Mesothelial cell of epicardium (in vitro differentiated cells): ENCODE measurements at places on chromosomes 12 and 14. TPM values are rescaled to one million over a fixed set of nuclear protein-coding genes. Genes with fewer than 3 reads are reported as not detected.

GRCh38 chr14:52399921-52400595 is 85.9 kb downstream of the PTGER2 start:
- H3K36me3 ChIP-seq = peaks cover 3% of the 10 kb centered on the region
- H3K4me3 ChIP-seq = no peak overlapping the region
- no peaks in the 10 kb centered on the region for H3K27me3 ChIP-seq
- H3K27ac ChIP-seq = peak overlapping the region; percentile 72
- peaks cover 25% of the 10 kb centered on the region for H3K4me1 ChIP-seq

DNA sequence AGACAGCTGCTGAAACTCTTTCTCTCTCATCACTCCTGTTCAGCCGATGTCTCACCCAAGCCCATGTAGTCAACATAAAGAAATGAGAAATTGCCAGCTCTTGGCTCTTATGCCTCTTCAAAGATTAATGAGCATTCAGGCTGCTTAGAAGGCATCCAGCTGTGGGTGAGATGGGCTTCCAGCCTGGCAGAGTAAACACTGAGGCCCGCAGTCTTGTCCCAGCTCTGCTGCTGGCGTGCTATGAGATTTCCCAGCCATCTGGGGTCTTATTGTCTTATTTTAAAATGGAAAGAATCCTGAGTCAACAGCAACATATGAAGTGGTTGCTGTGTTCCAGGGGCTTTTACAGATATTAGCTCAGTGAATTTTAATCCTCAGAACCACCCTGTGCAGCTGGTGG is 12.6 kb downstream of the RXYLT1 start:
- H3K27me3 ChIP-seq = no peaks in the 10 kb centered on the region
- H3K4me1 ChIP-seq = no peaks in the 10 kb centered on the region
- H3K27ac ChIP-seq = no peak overlapping the region
- DNase-seq = no peak
- H3K4me3 ChIP-seq = no peak overlapping the region

Gene ADGRD1
- total RNA-seq = 5.5 to 7.7 TPM (median 7.2 TPM) in 3 replicates

GRCh38 chr14:95531473-95531872 is 3.4 kb upstream of the GLRX5 start:
- no peak overlapping the region for H3K4me3 ChIP-seq
- H3K36me3 ChIP-seq = peaks cover 4% of the 10 kb centered on the region
- H3K4me1 ChIP-seq = peaks cover 49% of the 10 kb centered on the region
- no peak for DNase-seq
- no peak overlapping the region for H3K27ac ChIP-seq
- H3K27me3 ChIP-seq = no peaks in the 10 kb centered on the region

DNA sequence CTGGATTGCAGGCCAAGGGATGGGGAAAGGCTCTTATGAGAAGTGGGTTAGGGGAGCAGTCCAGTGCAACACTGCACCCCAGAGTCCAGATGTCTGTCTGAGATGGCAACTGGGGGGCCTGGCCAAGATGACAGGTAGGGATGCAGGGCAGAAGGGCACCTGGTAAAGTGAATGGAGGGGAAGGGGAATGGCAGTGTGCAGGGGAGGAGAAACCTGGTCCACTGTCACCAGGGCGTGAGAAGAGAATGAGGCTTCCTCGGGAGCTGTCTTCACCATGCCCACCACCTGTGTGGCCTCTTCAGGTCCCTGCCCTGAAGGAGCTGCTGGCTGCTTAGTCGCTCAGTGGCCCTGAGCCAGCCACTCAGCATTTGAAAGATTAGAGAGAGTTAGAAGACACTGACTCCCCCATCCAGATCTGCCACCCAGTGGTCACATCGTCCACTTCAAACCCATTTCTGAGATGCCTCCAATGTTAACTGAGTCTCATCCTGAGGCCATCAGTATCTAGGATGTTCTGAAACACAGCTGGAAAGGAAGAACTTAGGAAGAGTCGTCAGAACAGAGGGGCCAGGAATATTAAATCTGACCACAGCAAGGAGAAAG is 57.3 kb downstream of the PLEKHG3 start:
- H3K36me3 ChIP-seq = no peaks in the 10 kb centered on the region
- no peaks in the 10 kb centered on the region for H3K27me3 ChIP-seq
- peaks cover 89% of the 10 kb centered on the region for H3K4me1 ChIP-seq
- peak overlapping the region; percentile 97 for H3K27ac ChIP-seq
- DNase-seq = no peak
- peak overlapping the region; percentile 27 for H3K4me3 ChIP-seq

Gene DNAI7
- 0.70 to 1.5 TPM (median 0.84 TPM) in 3 replicates for total RNA-seq

- no peak overlapping the region for H3K27ac ChIP-seq
- peaks cover 16% of the 10 kb centered on the region for H3K4me1 ChIP-seq
- peaks cover 3% of the 10 kb centered on the region for H3K27me3 ChIP-seq
- no peaks in the 10 kb centered on the region for H3K36me3 ChIP-seq
Measured at GRCh38 chr14:75221797-75222196, 45.4 kb upstream of the TMED10 start.

GRCh38 chr12:54228471-54228870 is 39.7 kb upstream of the SMUG1 start:
- H3K4me3 ChIP-seq = no peak overlapping the region
- H3K36me3 ChIP-seq = no peaks in the 10 kb centered on the region
- peak overlapping the region; percentile 37 for H3K27ac ChIP-seq

- peaks cover 27% of the 10 kb centered on the region for H3K4me1 ChIP-seq
- peak overlapping the region; percentile 91 for H3K27ac ChIP-seq
- H3K27me3 ChIP-seq = no peaks in the 10 kb centered on the region
- DNase-seq = no peak
- no peak overlapping the region for H3K4me3 ChIP-seq
Measured at GRCh38 chr14:81516986-81517797, 16.5 kb downstream of the SEL1L start.

DNA sequence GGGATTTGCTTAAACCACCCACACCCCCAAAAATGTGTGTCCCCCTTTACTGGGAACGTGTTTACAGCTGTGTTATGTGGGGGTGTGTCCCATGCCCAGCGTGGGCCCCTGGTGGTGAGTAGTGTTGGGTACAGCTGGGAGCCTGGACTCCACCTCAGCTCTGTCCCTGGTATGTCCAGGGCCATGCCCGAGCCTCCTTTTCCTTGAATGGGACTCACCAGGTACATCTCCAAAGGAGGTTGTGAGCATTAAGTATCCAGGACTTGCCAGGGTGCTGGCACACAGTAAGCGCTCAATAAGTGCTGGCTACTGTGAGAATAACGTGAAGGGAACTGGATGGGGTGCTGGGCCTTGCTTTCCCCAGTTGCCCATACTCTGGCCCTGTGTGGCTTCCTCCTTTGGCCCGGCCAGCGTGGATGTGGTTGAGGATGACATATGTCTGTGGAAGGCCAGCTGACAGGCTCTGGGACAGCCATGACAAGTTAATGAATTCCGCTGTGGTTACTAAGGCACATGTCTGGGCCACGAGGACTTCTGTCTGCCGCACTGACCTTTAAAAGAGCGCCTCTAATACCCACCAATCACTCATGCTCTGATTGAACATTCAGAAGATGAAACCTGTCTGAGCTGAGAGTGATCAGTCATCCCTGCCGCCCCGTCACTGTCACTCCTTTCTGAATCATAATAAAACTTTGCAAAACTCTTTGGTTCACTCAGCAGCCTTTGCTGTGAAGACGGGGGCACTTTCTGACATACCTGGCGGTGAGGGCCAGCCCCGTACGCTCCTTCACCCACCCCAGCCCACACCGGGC is 74.7 kb downstream of the DIO3 start:
- H3K27ac ChIP-seq = no peak overlapping the region
- DNase-seq = no peak
- no peak overlapping the region for H3K4me3 ChIP-seq
- peaks cover under 1% of the 10 kb centered on the region for H3K4me1 ChIP-seq

Gene BMAL2
- 3.8 to 4.2 TPM (median 4.1 TPM) in 3 replicates for total RNA-seq

DNA sequence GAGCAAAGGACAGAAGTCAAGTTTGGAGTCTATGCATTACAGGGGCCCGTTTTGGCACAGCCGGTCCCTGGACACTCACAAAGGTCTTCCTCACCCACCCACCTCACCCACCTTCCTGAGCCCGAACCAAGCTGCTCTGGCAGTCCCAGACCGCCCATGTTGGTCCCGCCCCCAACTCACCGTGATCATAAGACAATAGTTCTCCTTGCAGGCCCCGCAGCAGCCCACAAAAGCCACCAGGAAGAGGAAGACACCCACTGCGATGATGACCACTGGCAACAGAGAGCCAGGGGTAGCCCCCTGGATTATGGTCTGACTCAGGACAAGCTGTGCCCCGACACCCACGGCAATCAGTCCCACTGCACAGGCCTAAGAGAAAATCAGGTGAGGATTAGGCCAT is 1.8 kb downstream of the CD63 start:
- peak overlapping the region; percentile 80 for H3K4me3 ChIP-seq
- H3K27ac ChIP-seq = peak overlapping the region; percentile 9
- H3K4me1 ChIP-seq = peaks cover 31% of the 10 kb centered on the region
- no peaks in the 10 kb centered on the region for H3K27me3 ChIP-seq
- peaks cover 9% of the 10 kb centered on the region for H3K36me3 ChIP-seq

DNA sequence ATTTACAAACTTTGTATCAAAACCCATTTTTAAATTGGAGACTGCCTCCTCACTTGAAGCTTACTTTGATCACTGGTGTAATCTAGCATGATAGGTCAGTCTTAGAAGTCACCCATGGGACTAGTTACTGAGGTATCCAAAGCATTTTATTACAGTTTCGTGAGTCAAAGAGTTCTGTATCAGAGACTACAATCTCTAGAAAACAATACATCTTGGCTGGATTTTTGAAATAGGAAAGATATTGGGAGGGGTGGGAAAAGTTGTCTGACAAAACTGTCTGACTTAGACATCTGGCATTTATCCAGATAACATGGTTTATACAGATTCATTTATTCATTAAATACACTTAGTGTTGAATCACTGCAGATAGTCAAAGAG is 173.5 kb upstream of the PDZRN4 start:
- H3K27me3 ChIP-seq = no peaks in the 10 kb centered on the region
- no peak for DNase-seq
- no peak overlapping the region for H3K4me3 ChIP-seq
- peaks cover 19% of the 10 kb centered on the region for H3K36me3 ChIP-seq

GRCh38 chr14:68685419-68686204 is 107.3 kb downstream of the ZFP36L1 start:
- no peak overlapping the region for H3K4me3 ChIP-seq
- H3K36me3 ChIP-seq = no peaks in the 10 kb centered on the region
- no peak for DNase-seq
- H3K4me1 ChIP-seq = peaks cover 92% of the 10 kb centered on the region
- H3K27me3 ChIP-seq = no peaks in the 10 kb centered on the region
- H3K27ac ChIP-seq = peak overlapping the region; percentile 96

DNA sequence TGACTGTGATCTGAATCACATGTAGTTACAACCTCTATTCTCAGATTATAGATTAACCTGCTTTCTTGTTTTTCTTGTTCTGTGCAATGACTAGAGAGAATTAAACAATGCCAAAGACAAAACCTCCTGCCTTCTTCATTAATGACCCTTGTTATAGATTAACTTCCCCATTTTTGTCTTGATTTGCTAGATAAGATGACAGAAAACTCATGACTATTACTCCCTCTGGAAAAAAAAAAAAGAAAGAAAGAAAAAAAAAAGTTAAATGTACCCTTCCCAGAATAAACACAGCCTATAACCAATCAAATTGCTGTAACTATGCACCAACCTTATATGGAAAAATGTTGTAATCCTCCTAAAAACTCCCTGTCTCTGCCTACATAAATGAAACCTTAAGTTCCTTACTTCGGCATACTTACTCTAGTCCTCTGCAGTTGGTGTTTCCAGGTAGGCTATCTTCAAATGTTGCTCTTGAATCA is 41.1 kb upstream of the PCED1B start:
- no peaks in the 10 kb centered on the region for H3K27me3 ChIP-seq
- H3K4me3 ChIP-seq = no peak overlapping the region
- peaks cover 2% of the 10 kb centered on the region for H3K36me3 ChIP-seq
- H3K27ac ChIP-seq = peak overlapping the region; percentile 85

DNA sequence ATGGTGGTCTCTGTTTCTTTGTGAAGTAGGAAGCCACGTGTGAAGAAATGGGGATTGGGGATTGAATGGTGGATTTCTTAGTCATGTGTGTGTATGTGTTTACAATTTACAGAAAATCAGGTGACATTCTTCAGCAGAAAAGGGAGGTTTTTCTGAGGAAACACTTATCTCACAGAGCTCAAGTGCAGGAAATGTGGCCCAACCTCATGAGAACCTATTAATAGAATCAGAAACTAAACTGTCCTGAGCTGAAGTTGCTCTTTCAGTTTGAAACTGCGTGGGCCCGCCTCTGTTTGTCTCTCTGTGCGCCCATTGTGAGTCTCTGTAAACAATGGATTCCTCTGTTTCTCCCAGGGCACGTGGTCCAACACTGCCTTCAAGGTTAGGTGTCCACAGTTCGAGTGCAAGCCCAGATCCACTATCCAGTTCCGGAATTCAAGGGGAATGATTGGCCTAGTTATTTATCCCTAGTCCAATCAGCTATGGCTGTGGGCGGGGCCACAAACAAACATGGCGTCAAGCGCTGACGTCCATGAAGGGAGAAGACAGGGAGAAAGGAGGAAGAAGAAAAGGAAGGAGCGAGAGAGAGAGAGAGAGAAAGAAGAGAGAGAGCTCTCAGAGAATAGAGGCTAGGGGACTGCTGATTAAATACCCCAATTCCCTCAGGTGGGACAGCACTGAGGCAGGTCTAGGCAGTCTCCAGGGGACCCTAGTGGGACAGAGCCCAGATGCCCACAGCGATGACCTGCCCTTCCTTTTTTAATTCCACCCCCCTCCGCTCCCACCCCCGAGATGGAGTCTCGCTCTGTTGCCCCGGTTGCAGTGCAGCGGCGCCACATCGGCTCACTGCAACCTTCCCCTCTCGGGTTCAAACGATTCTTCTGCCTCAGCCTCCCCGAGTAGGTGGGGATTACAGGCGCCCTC is 31.4 kb upstream of the C12orf76 start:
- H3K4me3 ChIP-seq = no peak overlapping the region
- no peak overlapping the region for H3K27ac ChIP-seq
- no peaks in the 10 kb centered on the region for H3K36me3 ChIP-seq

DNA sequence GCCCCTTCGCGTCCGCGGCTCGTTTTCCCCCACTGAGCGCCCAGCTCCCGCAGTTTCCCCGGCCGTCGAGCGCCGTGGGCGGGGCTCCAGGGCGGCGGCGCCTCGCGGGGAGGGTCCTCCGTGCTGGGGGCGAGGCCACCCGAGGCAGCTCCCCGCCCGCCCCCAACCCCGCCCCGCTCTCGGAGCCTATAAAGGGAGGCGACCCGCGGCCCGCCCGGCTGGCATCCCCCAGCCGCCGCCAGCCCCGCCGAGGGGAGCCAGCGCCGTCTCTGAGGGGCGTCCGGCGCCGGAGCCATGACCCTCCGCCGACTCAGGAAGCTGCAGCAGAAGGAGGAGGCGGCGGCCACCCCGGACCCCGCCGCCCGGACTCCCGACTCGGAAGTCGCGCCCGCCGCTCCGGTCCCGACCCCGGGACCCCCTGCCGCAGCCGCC is at the start of gene TAMALIN:
Gene TAMALIN, plus strand, starts transcription at position 221 of the 432 bp plus-strand sequence. Its CDS starts 74 bp downstream, at position 295.
- peaks cover 43% of the 10 kb centered on the region for H3K27me3 ChIP-seq
- no peaks in the 10 kb centered on the region for H3K36me3 ChIP-seq
- DNase-seq = peak; percentile 77
- peak within 1 kb of the TSS; percentile 82 for H3K4me3 ChIP-seq
- H3K4me1 ChIP-seq = peaks cover 32% of the 10 kb centered on the region

DNA sequence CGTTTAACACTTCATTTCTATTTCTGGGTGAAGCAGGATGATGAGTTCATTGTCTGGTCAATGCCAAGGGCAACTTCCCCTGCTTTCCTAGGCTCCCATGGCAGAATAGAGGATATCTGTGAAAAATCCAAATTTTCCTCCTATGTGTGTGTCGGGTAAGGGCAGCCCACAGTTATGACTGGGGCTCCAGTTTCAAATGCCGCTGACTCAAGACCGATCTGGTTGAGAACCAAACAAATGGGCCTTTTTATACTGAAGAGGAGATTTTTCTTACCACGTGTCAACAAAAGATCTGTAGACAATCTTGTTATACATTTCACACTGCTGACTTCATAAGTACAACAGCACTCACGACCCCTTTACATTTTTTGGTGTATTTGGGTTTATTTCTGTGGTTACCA is 120.8 kb downstream of the CHST11 start:
- H3K4me3 ChIP-seq = no peak overlapping the region
- H3K4me1 ChIP-seq = peaks cover 2% of the 10 kb centered on the region
- H3K27me3 ChIP-seq = no peaks in the 10 kb centered on the region
- no peak for DNase-seq
- H3K36me3 ChIP-seq = peaks cover 6% of the 10 kb centered on the region
- H3K27ac ChIP-seq = no peak overlapping the region

Gene DPPA3
- 0.71 to 0.81 TPM in 2 of 3 replicates, not detected in the other for total RNA-seq

Gene C3AR1
- total RNA-seq = not detected in 3 replicates
